ENCODE measurements at places on chromosomes 13 and 19. TPM values are rescaled to one million over a fixed set of nuclear protein-coding genes. Genes with fewer than 3 reads are reported as not detected.

Gene PRSS57
- total RNA-seq, result not detected

Gene DCT
- total RNA-seq, result not detected

Gene CYP2A7
- total RNA-seq, result not detected

Gene POSTN
- total RNA-seq, result 21.1 TPM

Gene FAM187B
- not detected for total RNA-seq

Gene VN1R2
- total RNA-seq, result under 0.01 TPM

Gene S1PR5
- total RNA-seq, result 0.13 TPM

Gene KIR3DL2
- total RNA-seq, result not detected

Gene RTBDN
- total RNA-seq, result not detected

Gene FCHO1
- total RNA-seq, result 1.1 TPM

Gene TDRD12
- 0.13 TPM for total RNA-seq

Gene TMEM150B
- not detected for total RNA-seq

Gene KBTBD6
- 6.6 TPM for total RNA-seq

Gene ELANE
- total RNA-seq, result not detected

Gene ATP8A2
- total RNA-seq, result under 0.01 TPM

Gene ZNF528
- total RNA-seq, result 14.9 TPM

Gene PPP5C
- 68.0 TPM for total RNA-seq

Gene FREM2
- under 0.01 TPM for total RNA-seq

Gene TMEM190
- not detected for total RNA-seq

Gene TM9SF2
- total RNA-seq, result 89.4 TPM

Gene CACNG7
- total RNA-seq, result not detected

Gene B3GLCT
- total RNA-seq, result 10.0 TPM

Gene CAPN12
- not detected for total RNA-seq

Gene FAM83E
- total RNA-seq, result 0.94 TPM

Gene ICAM4
- total RNA-seq, result 1.1 TPM

Measured in bladder microvascular endothelial cell (primary cell).